Stimulated activated CD8-positive, alpha-beta memory T cell treated with anti-CD3 and anti-CD28 coated beads, Interleukin-15, amount 100 ng/mL, for 4 hours (primary cell): ENCODE measurements at places on chromosomes 5 and 9.

DNA sequence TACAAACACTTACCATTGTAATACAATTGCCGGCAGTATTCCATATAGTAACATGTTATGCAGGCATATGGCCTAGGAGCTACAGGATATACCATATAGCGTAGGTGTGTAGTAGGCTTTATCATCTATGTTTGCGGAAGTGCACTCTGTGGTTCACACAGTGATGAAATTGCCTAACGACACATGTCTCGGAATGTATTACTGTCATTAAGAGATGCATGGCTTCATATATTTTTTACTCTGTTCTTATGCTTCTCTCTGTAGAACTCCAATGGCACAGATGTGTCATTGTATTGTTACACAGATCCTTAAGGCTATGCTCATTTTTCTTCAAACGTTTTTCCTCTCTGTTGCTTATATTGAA, 19.2 kb upstream of the ANKRD18A start:
- DNase-seq = no peak

DNA sequence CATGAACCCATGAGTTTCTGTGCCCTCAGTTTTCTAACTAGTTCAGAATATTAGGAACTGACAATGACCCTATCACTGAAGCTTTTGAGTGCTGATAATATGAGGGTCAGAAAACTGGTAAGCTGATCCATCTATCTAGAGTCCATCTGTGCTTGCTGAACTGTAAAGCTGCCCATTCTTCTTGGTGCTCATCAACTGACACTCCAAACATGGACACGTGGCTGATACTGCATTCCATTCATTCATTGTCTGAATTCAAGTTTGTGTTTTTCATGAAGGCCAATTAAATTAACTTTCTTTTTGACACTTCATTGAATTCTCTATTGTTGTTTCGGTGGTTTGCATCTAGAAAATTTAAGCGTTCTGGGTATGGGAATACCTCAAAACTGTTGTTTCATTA, 17.6 kb downstream of the NREP start:
- DNase-seq = no peak

- no peak for DNase-seq
Observed at GRCh38 chr5:106423109-106423897, 1247.4 kb downstream of the EFNA5 start.

DNA sequence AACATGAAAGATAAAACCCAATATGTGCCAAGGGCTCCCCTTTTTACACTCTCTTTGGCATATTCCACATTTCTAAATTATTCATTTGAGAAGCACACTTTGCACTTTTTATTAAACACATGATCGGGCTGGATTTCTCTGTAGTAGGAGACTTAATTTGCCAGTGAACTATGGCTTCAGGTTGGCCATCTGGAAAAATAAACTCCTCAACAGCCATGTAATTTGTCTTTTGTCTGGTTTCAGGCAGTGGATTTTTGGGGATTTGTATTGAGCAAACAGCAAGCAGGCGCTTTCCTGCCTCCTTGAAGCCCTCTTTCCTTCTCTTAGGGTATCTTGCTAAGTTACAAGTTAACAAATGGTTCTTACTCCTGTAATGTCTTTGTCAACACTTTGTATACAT, 73.0 kb upstream of the DMRTA1 start:
- DNase-seq = no peak

- DNase-seq = no peak
Observed at GRCh38 chr5:127316011-127316410, 25.4 kb downstream of the MEGF10 start.

GRCh38 chr5:143059976-143060765, 290.0 kb downstream of the ARHGAP26 start:
- DNase-seq = no peak

DNA sequence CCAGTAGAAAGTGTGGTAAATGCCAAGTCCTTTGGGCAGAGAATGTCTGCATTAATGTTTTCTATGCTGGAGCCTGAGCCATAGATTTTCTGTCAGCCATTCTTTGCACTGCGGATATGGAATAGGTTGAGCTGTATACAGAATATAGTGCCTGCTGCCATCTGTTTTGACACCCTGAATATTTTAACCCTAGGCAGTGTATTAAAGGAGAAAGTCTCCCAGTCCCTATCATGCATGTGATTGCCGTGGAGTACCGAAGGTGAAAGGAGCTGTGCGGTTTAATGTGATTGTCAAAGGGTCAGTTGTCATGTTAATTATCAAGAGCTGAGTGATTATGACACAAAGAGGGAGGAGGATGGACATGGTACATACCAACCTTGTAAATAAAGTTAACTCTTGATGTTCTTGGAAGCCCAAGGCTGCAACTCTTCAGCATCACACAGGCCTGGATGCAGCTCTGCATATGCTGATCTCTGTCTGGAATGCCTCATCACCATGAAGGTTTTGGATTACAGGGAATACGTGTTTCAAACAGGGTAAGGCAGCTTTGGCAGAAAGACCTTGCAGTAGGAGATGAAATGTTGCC, 247.1 kb upstream of the ELAVL2 start:
- no peak for DNase-seq

GRCh38 chr5:24188216-24188925, 456.4 kb downstream of the CDH10 start:
- no peak for DNase-seq

GRCh38 chr5:158759283-158759682, 340.4 kb downstream of the EBF1 start:
- DNase-seq = no peak

- DNase-seq = no peak
Observed at GRCh38 chr9:4663956-4664355, 1.9 kb downstream of the PLPP6 start.

GRCh38 chr5:173028811-173029327, 27.3 kb upstream of the CREBRF start:
- no peak for DNase-seq

DNA sequence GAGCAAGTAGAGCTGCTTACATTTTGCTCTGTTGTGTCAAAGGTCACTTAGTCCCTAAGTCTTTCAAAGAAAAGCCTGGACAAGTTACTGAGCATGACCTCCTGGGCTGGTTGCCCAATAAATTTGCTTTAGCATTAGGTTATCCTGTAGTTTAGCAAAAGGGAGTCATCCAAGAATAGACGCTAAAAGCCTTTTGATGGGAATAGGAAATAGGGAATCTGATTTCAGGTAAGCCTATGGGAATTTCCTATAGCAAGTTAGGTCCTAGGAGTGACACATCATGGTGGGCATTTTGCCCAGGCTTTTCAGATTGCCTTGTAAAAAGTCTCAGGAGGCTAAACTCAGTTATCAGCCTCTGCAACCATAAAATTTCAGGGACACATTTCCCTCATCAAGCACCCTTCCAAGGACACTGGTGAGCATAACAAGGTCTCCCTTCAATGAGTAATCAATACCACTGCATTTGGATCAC, 67.6 kb upstream of the RANBP3L start:
- no peak for DNase-seq

DNA sequence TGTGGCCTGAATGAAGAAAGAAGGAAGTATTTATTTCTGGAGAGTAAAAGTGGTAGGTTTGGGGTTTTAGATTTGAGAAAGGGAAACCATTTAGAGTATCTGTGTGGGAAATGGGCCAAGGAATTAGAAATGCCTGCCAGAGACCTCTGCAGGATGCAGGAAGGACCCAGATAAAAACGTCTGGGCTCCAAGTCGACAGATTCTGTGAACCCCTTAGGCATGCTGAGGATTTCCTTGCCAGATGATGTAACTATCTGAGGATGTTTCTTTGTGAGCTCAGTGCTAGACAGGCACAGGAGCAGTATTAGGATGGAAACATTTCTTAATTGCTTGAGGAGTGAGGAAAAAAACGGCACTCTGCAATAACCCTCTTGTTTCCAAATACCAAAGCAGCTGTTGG, 251.8 kb upstream of the DMRT1 start:
- no peak for DNase-seq

DNA sequence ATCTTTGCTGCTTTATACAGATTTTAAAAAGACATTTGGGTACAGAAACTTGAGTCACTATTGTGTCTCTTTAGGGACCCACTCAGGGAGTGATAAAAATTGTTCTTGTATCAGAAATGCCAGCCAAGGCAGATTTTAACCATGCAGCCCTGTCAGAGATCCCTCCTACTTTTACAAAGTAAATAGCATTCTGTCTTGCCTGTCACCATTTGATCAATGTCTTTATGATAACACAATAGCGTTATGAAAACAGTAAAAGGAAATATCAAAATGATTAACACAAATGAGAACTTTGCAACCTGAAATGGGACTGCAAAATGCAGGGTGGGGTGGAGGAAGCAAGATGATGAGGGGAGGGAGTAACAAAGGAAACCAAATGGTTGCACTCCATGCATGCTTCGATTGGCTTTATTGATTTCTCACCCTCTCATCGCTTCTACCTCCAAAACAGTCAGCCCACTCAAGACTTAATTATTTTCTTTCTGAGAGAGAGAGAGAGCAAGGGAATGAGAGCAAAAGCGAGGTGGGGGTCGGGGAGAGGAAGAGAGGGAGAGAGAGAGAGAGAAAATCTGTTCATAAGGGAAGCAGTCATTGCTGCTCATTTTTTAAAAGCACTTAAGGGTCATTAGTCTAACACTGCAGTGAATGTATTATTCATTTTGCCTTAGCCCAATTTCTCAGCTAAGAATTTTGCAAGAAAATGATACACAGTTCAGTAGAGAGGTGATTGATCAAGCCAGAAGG, 576.5 kb downstream of the CSNK1G3 start:
- no peak for DNase-seq

GRCh38 chr9:84212982-84213381, 127.6 kb downstream of the SLC28A3 start:
- no peak for DNase-seq

- DNase-seq = no peak
Observed at GRCh38 chr5:62642468-62642867, 63.8 kb downstream of the LRRC70 start.

GRCh38 chr5:132776131-132776937, 705 bp downstream of the SEPTIN8 start:
- no peak for DNase-seq
